NCI-H2081 (cell line): ENCODE measurements at places on chromosomes 7 and 10.

- no peak for DNase-seq
Observed at GRCh38 chr10:103276251-103276895, 565 bp upstream of the INA start.

DNA sequence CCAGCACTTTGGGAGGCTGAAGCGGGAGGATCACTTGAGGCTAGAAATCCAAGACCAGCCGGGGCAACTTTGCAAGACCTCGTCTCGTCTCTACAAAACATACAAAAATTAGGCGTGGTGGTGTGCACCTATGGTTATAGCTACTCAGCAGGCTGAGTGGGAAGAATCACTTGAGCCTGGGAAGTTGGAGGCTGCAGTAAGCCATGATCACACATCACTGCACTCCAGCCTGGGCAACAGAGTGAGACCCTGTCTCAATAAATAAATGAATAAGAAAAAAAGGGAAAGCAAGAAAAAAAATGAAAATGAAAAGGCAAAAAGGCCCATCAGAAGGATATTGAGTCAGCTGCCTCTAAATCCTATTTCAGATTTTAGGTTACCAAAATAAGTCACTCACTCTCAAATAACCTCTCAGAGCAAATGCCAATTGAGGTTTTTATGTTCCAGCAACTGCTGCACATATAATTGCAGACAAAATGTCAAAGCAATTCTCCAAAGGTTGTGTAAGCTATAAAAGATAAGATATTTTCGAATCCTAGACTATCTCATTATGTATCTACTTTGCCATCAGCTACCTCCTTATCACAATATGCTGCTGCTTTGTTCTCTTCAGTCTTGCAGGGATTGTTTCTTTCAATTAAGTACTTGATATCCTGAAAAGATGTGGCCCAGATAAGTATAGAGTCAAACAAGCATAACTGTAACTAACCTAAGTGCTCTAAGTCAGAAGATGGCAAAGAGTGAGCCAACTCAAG lies 4.7 kb downstream of the BAZ1B start:
- no peak for DNase-seq

DNA sequence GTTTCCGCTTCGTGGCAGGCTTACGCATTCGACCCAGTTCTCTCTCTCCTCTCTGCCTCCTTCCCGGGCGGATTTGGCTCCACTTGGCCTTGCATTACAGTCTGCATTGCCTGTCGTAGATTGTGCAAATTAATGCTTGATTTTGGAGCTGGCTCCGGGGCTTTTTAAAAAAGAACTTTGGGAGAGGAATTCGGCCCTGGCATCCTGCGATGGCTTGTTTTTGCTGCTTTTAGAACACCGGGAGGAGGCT lies 767 bp downstream of the EIF4EBP2 start:
- DNase-seq, result no peak

DNA sequence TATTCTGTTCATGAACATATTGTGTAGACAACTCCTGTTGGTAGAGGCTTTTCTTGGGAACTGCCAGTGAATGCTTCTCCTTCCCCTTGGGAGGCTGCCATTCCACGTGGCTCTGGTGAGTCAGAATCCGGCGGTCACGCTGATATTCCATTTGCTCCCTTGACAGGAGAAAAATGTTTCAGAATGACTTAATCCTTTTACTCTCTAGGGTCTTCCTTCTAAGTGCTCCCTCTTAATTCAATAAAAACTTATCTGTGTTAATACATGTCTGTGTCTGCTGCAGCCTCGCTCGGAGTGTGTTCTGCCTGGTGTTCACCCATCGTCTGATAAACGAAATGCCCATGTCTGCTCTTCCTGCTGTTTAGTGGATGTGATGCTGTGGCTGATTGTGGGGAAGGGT lies 278.6 kb downstream of the ARHGAP12 start:
- DNase-seq, result no peak

GRCh38 chr7:20779041-20779440 lies 7.6 kb downstream of the SP8 start:
- DNase-seq, result no peak

- peak; percentile 40 for DNase-seq
Observed at GRCh38 chr7:129949292-129950133, 3.2 kb downstream of the UBE2H start.

DNA sequence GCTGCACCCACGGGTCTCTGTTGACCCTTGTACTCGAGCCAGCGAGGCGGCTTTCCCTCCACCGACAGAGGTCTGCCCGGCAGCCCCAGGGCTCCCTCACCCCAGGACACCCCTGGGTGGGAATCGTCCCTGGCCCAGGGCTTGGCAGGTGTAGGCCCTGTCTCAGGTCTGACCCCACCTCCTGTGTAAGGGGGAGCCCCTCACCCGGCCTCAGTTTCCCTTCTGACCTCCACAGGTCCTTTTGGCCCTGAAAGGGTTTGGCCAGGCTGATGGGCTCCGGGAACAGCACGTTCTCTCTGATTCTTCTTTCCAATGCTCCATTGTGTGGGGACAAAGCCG lies 25.0 kb upstream of the ELFN1 start:
- DNase-seq, result no peak

DNA sequence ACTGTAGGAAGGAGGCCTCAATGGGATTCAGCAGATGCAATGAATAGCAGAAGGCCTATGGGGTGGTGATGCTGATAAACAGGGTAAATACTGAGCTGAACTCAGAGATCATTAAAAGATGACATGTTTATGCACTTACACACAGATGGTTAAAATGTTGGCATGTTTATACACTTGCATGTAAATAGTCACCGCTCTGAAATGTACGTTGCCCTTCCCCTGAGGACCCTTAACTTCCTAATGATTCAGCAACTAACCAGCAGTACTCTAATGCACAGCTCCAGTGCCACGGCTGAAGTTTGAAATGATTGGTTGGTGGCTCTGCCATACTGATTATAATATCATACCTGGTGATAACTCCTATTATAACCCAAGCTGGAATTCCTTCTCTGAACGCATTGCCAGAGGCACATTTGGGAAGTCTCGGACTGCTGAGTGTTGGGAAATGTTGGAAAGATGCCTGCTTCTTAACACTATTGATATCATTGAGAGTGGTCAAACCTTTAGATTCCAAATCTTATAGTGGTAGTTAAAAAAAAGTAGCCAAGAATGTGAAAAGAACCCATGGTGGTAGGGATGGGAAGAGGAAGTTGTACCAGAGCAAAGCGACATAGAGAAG lies 3.7 kb upstream of the CAV1 start:
- DNase-seq, result no peak

DNA sequence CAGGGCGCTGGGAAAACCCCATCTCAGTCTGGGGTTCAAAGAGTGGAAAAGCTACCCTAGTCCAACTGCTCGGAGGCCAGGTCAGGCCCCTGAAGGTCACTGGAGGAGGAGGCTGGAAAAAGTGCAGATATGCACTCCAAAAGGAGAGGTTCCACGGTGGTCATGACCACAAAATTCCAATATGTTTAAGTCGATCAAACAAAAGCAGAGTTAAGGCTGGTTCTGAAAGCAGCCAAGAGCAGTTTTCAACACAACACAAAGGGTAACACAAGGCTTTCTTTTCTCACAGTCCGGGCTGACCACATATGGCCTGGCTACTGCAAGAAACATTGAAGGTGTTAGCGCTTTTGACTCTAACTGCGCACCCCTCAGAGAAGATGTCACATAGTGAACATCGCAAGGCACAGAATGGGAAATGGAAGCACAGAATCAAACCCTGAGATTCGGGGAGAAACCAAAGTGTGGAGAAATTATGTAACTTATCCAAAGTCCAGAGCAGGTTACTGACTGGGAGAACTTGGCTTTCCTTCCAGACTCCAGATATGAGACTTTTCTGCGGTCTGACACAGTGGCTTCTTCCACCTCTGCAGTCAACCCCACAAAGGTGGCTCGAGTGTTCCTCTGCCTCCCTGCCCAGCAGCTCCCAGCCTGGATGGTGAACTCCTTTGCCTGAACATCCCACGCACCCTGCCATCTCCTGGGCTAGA lies 1.3 kb upstream of the GRB10 start:
- no peak for DNase-seq

DNA sequence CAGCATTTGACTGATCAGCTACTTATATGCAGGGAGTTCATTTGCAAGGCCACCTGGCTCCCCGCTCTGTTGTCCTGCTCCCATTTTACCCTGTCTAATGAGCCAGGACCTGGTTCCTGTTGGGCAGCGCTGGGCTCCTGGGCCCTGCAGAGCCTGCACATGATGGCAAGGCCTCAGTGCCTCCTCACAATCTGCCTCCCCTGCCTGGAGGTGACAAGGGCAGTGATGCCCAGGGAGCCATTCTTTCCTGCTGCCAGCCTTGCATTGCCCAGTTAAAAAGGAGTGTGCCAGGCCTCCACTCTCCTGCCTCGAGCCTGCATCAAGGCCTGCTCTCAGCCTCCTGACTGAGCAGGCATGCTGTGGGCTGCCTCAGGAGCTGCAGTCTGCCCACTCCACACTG lies 28.5 kb downstream of the CHAT start:
- no peak for DNase-seq

DNA sequence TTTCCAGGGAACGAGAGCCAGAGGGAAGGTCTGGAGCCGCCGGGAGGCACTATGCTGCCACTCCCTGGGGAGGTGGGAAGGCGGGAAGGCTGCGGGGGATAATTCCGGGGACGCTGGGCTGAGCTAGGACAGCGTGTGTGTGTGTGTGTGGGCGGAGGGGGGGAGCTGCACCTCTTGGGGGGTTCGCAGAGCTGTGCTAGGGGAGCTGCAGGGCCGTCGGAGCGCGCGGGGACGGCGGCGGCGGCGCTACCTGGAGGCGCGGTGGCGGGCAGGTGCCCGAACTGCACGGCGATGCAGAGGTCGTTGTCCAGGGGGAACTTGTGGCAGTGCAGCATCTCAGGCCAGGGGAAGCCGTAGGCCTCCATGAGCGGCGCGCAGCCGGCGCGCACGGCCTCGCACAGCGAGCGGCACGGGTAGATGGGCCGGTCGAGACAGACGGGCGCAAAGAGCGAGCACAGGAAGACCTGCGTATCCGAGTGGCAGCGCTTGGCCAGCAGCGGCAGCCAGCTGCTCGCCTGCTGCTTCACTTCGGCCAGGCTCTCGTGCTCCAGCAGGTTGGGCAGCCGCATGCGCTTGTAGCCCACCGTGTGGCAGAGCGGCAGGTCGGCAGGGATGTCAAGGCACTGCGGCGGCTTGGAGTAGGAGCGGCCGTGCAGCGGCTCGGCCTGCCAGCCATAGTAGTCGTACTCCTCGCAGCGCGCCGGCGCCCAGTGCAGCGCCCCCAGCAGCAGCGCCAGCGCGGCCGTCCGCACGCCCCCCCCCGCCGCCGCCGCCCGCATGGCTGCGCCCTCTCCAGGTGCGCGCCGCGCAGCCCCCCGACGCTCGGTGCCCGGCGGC lies 526 bp downstream of the SFRP5 start:
- no peak for DNase-seq

DNA sequence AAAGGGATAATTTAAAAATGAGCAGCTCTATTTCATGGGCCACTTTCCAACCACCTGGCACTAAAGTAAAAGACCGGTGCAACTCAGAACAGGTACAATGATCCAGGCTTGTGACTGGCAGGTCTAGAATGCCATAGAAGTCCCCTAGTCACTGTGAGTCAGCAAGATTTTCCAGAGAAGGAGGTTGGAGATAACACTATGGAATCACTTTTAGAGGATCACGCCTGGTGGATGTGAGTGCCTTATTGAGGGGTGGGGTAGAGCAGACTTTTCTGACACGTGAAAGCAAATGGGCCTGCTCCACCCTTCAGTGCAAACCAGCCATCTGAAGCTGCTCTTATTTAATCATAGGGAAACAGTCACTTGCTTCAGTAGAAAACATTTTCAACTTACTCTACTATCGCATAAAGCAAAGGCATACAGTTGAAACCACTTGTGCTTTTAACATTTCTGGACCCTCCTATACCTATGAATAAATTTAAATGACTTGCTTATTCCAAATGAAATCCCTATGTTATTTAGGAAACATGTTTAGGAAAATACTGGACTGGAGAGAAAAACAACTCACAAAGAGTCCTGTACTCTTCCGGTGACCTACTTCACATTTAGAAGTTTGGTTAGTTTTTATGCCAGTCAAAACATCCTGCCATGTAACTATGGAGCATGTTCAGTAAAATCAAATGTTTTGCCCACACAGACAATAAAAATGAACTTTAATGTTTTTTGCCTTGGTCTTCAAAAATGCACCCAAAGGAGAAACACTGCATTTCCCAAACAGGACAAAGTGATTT lies 21.5 kb upstream of the AKR1C1 start:
- DNase-seq, result no peak

GRCh38 chr7:67518580-67518979 lies 521.9 kb downstream of the TYW1 start:
- peak; percentile 93 for DNase-seq

- DNase-seq, result no peak
Observed at GRCh38 chr10:68010426-68010940, 64.6 kb downstream of the HERC4 start.

DNA sequence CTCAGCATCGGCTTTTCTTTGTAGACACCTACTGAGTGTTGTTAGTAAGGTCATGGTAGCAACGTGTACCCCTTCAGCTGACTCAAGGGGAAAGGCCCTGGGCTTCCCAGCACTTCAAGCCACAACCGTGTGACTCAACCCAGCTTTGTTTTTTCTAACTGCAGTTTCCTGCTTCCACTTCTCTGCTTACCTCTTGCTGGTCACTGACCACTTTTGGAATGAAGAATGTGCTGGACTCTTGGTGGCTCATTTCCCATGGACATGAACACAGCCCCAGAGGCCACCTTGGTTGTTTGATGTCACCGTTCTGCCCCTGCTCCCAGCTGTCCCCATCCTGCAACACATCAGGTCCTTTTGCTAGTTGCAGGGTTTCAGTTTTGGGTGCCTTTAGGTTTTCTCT lies 69.5 kb upstream of the ZNF438 start:
- DNase-seq, result no peak
